ENCODE measurements at places on chromosomes 7 and 10.
A peak's percentile ranks its signal among the peaks of the same experiment; 100 is the strongest.

DNA sequence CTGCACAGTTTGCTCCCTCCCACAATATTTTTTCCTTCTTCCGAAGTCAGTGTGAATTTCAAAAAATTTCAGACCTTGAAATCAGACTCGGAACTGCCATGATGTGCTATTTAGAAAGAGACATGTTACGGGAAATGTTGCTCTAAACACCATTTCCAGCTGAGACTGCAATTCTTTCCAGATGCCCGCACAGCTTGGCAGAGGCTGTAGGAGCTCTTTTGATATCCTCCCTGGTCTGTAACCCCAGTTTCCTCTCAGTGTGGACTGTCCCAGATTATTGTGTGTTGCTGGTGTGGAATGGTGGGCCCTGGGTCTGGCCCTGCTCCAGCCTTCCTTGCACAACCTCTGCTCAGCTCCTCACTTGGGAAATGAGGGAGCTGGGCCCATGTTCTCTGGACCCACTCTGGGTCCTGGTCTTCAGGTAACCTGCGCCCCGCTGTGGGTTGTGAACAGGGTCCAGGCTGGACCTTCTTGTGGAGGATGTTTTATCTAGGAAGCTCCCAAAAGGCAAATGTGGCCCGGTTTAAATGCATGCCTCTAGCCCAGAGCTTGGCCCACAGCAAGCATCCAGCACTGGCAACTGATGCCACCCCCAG is 172.8 kb upstream of the CXCL12 start:
- DNase-seq: no peak

- no peak for DNase-seq
Measured at GRCh38 chr10:76420725-76421124, 989.3 kb downstream of the LRMDA start.

DNA sequence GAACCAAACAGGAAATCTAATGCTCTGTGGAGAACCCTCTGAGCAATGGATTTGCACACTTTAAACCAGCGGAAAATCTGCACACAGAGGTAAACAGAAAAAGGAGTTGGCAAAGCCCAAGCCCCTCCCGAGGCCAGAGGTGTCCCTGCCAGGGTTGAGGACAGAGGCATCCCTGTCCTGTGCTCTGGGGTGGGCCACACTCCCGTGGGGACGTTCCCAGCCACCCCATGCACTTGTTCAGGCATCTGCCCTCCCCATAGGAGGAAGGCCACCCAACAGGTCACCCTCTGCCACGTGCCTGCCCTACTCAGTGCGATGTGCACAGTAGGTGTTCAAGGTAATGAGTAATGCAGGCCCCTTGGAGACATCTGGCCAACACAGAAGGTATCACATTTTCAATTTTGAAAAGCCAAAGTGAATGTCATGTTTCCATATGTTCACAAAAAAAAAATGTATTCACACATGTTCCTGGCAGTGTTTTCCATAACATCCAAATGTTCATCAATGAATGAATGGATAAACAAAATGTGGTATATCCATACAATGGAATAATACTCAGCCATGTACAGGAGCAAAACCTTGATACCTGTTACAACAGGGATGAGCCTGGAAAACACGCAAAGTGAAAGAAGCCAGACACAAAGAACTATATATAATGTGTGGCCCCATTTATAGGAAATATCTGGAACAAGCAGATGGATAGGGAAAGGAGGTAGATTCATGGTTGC is 108.1 kb downstream of the EBF3 start:
- no peak for DNase-seq

DNA sequence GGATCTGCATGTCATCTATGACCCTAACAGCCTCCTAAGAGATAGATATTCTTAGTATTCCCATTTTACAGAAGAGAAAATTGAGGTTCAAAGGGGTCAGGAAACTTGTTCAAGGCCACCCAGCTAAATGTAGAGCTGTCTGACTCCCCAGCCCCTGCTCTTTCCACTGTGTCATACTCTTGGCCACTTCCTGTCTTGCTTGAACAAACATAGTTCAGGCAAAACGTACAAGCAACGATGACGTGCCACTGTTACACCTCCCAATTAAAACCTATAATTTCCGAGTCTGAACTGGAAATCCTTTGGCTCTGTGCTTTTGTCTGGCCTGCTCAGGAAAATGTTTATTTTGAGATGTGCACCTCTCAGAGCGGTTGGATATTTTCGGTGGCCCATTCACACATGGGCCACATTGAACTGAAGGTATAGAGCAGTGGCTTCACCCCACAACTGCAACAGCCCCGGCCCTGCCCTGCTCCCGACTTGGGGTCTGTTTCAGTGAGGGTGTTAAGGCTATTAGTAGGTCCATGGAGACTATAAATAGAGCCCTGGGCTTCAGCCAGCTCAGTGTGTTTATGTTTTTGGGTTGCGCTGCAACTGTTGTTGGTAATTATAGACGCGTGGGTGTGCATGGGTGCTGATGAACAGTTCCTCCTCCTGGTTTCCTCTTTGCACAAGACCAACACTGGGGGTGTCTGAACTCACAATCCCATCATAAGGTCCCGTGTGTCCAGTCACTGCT is 172.3 kb upstream of the ADO start:
- no peak for DNase-seq

DNA sequence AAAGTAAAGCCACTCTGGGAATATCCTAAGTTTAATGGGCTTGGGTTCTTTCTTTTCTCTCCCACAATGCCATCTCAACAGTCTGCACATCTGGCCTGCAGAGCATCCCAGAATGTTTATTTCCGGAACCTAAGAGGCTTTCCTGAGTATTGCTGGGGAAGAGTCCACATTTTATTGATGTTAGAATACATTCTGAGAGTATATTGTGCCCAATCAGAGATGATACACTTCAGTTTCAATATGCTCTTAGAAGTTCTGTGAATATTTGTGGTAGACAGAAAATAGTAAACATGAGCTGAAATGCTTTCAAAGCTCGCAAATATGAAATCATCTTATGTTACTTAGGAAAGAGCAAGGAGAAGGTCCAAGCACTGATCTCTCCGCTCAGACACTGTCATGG is 200.6 kb downstream of the TWIST1 start:
- no peak for DNase-seq

DNA sequence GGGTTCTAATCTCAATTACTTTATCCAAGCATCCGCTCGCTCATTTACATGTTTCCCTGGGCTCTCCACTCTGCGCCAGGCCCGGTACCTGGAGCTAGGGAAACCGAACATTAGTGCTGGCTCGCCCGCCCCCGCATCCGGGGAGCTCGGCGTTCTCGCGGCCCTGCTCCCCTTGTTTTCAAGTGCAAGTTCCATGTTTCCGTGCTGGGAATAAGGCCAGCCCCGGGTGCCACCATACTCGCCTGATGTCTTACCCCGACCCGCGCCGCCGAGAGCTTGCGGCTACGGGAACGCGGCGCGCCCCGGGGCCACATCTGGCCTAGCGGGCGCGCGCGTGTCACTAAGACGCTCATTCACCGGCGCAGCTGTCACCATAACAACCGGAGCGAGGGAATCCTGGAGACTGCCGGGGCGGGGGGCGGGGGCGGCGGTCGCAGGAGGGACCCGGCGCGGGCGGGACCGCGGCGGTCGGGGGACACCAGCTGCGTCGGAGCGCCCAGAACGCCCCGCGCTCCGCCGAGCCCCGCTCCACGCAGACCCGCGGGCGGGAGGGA is at the start of gene NEURL1:
NEURL1 (plus strand) TSS at position 344 of the 554 bp plus-strand sequence. CDS start 683 bp downstream, outside the sequence.
- DNase-seq: no peak

GRCh38 chr7:28618383-28618782 is 206.1 kb downstream of the CREB5 start:
- no peak for DNase-seq

GRCh38 chr7:144853542-144853941 is 17.7 kb upstream of the TPK1 start:
- DNase-seq: no peak

DNA sequence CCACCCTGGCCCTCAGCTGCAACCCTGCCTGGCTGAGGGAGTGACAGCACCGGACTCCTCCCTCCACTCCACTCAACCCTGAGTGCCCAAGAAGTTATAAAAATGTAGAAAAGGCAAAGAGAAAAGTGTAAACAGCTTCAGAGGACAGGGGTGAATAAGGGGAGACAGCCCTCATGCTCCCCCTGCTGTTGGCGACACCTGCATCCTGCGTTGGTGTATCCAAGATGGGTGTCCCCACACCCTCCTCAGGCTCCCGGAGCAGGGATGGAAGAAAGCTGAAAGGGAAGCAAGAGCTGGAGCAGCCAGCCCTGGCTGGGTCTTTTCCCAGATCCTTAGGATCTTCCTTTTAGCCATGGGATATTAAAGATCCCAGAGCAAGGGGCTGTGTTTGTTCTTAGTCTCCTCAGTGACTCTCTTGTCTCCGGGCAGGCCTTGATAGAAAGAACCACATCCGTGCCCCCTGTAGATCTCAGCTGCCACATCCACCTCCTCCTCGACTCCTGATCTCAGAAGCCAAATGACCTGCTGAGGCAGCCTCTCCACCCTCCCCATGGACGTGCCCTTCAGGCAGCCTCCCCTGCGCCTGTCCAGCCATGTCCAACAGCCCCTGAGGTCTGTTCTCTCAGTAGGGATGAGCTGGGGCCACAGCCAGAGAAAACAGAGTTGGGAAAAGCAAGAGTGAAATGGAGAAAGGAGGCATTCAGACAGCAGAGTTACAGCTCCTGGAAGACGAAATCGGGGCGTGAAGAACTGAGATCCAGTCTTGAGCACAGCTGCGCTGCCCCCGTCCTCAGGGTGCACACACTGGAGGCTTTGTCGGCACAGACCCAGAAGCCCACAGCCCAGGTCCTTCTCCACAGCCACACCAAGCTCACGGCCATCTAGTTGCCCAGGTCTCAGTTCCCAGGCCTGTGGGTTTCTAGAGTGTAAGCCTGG is 6.8 kb downstream of the FAM131B start:
- DNase-seq: no peak

- DNase-seq: no peak
Measured at GRCh38 chr10:80583685-80584084, 46.0 kb downstream of the SH2D4B start.

GRCh38 chr7:47505312-47506007 is 76.5 kb downstream of the TNS3 start:
- DNase-seq: no peak

DNA sequence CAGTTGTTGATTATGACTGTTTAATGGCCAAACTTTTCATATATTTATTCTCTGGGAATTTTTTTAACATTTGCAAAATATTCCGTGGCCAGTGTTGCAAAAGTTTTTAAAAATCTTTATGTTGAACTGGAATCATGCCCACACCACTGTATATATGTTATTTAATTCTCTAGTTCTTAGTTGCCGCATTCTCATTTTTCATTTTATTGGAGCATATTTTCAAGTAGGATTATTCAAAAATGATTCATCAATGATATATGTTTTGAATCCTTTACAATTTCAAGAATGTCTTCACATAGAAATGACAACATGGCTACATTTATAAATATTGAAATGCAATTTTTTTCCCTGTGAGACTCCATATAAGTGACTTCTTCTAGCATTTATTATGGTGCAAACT is 188.6 kb upstream of the LRRTM3 start:
- DNase-seq: no peak

- no peak for DNase-seq
Measured at GRCh38 chr7:112350585-112350984, 99.7 kb upstream of the IFRD1 start.

- no peak for DNase-seq
Measured at GRCh38 chr10:114638821-114639625, 19.1 kb downstream of the ABLIM1 start.

GRCh38 chr7:130611218-130611617 is 57.3 kb downstream of the COPG2 start:
- DNase-seq: no peak

DNA sequence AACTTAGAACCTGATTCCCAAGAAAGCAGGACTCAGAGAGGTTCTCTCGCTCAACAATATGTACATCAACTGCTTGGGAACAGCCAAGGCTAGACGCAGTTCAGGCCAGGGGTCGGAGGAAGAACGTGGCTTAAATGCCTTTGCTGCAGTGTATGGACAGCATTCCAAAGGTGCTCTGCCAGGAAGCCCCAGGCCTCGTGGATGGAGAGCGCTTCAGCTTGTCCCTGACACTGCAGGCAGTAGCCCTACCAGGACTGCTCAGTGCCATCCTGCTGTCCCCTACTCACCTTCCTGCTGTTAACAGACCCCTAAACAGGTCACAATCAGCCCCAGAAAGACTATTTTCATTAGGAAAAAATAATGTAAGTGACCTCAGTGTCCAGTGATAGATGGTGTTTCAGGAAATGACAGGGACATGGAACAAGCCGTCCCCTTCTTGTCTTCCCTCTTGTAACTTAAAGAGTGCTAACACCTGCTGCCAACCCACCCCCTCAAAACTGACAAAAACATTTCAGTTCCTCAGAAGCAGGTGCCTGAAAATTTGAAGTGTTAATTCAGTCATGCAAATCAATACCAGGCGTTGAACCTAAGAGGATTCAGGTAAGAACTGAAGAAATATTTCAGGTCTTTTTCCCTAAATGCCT is 16.5 kb downstream of the CREB3L2 start:
- no peak for DNase-seq

- DNase-seq: no peak
Measured at GRCh38 chr10:123906884-123907652, 15.5 kb upstream of the CPXM2 start.

GRCh38 chr10:50404021-50404773 is 152.9 kb upstream of the ASAH2 start:
- no peak for DNase-seq

GRCh38 chr7:111424768-111425167 is 137.5 kb downstream of the IMMP2L start:
- DNase-seq: no peak

GRCh38 chr7:92622685-92623084 is 32.5 kb upstream of the FAM133B start:
- no peak for DNase-seq

DNA sequence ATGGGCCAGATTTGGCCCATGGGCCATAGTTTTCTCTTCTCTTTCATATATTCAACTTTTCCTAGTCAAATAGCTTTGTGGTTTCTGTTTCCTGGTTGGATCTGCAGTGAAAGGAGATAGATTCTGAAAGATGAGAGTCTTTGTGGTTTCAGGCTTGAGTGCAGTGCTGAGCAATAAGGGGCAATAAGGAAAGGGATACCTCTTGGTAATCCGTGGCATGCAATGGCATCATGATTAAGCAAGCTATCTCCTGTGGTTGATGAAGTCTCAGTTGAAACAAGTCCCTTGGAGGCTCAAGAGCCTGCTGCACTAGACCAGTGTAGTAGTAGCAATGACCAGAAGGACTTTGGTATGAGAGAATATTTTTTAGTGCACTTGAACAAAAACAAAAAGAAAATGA is 187.7 kb upstream of the CNTNAP2 start:
- no peak for DNase-seq

- no peak for DNase-seq
Measured at GRCh38 chr10:72319416-72320254, 35.1 kb downstream of the DNAJB12 start.

GRCh38 chr7:68432585-68432984 is 1165.7 kb upstream of the AUTS2 start:
- DNase-seq: no peak

GRCh38 chr7:1927937-1928644 is 258.0 kb downstream of the ELFN1 start:
- no peak for DNase-seq

- peak; percentile 39 for DNase-seq
Measured at GRCh38 chr10:22550732-22551131, 163.6 kb downstream of the PIP4K2A start.
